SHP77 (cell line): ENCODE measurements at places on chromosomes 13 and 19.

- DNase-seq, result no peak
Observed at GRCh38 chr19:58584498-58585441, 11.6 kb upstream of the MZF1 start.

GRCh38 chr13:98221234-98221633, 44.2 kb upstream of the RNF113B start:
- DNase-seq, result no peak

- DNase-seq, result no peak
Observed at GRCh38 chr13:110115591-110115990, 191.4 kb downstream of the COL4A1 start.

GRCh38 chr19:17052439-17052838, 22.8 kb downstream of the HAUS8 start:
- peak; percentile 45 for DNase-seq
